ENCODE measurements at places on chromosomes 13 and 19.
A peak's percentile ranks its signal among the peaks of the same experiment; 100 is the strongest.

GRCh38 chr19:8423817-8424223, 10.7 kb downstream of the MARCHF2 start:
- DNase-seq, result peak; percentile 33

- no peak for DNase-seq
Observed at GRCh38 chr13:80105350-80105749, 235.6 kb downstream of the SPRY2 start.

GRCh38 chr13:93899981-93900380, 579.5 kb downstream of the DCT start:
- no peak for DNase-seq

GRCh38 chr19:50300814-50301606, 28.2 kb downstream of the KCNC3 start:
- DNase-seq, result no peak

GRCh38 chr19:4957981-4958380, 10.9 kb upstream of the KDM4B start:
- no peak for DNase-seq

- DNase-seq, result no peak
Observed at GRCh38 chr19:38452430-38453366, 19.2 kb downstream of the RYR1 start.

DNA sequence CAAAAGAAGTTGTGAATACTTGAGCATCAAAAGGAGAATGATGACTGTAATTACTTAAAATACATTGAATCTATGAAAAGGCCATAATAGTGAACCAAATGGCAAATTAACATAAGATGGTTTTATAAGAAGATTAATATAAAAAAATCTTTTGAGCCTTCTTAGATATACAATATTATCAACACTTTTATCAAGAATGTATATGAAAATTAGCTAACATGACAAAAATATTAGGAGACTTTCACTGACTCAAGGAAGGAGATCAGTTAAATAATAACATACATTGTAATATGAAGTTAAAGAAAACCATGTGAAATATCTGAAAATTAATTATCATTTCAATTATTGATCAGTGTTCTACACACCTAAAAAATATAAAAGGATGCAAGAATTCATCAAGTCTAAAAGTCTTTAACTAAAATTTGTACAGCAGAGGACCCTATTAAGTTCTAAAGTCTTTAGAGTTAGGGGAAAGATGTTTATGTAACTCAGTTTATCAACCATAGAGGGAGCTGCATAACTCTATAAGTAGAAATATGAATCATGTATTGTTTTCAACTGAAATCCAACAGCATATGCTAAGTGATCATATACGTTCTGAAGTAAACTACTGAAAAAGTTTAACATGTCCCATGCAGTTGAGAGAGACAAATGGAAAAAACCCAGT, 756.1 kb upstream of the MIR17HG start:
- DNase-seq, result no peak

DNA sequence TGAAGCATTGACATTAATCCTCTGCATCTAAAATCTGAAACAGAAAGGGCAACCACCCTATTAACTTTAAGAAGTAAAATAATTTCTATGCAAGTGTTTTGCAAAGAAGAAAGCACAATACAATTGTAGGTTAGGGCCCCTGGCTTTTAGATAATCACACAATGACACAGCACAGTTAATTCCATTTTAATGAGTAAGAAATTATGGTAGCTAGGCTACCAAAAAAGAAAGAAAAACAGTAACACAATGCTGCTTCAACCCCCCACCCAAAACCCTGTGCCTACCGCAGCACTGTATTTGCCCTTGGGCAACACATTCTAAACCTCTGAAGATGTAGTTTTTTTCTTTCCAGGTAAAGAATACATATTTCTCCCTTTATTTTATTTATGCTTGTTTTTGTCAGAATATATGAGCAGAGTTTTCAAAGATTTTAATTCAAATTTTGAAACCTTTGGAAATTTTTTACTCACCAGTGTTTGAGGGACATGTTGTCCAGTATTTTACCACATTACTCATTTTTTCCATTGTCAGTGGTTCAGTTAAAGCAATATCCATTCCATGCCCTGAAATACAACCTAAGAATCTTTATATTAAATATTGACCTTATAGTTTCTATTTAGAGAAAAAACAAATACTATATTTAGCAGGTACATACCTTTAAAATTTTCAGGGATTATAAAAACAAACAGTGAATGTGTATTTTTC, 21.1 kb downstream of the SOHLH2 start:
- no peak for DNase-seq

- no peak for DNase-seq
Observed at GRCh38 chr13:48731001-48731658, 77.4 kb downstream of the CYSLTR2 start.

DNA sequence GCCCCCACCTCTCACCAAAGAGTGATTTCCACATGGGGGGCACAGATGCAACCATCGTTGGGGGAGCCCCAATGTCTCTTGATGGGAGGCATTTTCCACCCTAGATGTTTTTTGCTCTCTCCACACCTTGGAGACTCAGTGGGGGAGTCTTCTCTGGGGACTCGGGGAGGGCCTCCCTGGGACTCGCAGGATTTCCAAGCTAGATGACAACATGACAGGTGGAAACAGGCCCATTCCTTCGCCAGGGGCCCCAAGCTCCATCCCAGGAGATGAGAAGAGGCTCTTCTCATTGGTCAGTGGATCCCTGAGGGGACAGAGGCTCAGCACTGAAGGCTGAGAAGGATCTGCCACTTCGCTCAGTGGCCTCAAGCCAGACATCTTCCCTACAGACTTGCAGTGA, 12.7 kb upstream of the KIR2DL4 start:
- no peak for DNase-seq

DNA sequence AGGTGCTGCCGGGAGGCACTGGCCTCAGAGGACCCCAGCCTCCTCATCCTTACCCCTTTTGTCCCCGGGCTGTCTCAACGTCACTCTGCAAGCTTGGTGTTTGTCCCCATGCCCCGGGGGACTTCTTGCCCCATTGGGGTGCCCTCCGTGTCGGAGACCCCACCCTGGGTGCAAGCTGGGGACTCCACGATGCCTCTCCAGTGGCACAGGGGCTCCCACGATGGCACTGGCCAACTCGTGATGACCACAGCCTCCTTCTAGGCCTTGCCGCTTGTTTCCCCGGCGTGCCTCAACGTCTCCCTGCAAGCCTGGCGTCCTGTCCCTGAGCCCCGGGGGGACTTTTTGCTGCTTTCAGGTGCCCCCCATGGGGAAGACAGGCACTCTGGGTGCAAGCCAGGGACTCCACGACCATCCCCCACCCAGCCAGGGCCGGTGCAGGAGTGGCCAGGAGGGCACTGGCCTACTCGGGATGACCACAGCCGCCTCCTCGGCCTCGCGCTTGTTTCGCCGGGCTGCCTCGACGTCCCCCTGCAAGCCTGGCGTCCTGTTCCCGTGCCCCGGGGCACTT, 237.0 kb downstream of the TUBA3C start:
- DNase-seq, result no peak

GRCh38 chr13:24282256-24282655, 27.1 kb upstream of the C1QTNF9 start:
- no peak for DNase-seq

GRCh38 chr19:43618921-43619261, 538 bp downstream of the ZNF428 start:
- peak; percentile 79 for DNase-seq

DNA sequence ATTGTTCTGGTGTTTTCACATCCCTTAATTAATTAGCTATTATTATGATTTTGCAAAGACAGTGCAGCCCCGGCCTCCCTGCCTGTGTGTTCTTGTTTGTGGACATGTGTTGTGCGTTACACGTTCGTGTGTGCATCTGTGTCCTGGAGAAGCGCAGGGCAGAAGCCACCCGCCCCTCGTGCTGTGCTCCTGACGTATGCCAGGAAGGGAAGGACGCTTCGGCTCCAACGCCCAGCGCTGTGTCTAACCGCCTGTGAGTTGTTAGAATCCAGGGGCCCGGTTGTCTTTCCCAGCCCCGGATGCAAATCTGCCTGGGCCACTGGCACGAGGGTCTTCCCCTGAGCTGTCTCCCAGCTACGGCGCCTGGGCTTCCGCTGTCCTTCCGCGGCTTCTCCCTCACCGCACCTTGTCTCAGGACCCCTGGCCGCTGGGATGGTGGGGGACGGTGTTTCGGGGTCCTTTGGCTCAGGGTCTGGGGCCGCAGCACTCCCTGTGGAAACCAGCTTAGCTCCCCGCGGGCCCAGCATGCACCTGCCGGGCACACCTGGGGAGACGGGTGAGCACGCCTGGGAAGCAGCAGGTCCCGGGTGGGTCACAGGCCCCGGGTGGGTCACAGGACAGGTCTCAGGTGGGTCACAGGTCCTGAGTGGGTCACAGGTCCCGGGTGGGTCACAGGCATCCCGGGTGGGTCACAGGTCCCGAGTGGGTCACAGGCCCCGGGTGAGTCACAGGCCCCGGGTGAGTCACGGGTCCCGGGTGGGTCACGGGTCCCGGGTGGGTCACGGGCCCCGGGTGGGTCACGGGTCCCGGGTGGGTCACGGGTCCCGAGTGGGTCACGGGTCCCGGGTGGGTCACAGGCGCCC, 51.5 kb downstream of the GAS6 start:
- no peak for DNase-seq

DNA sequence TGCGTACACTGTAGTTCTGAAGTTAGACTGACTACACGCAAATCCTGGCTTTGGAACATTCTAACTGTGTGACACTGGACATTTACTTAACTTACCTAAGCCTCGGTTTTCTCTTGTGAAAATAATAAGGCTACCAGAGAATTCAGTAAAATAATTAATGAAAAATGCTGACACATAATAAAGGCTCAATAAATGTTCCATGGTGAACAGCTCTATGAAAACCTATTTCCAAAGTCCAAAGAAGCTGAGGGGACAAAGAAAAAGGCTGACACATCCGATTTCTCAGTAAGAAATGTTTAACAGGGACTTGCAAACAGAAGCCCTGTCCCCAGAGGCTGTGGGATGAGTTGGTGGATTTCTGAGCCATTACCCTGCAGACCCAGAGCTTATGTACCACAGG, 139.7 kb upstream of the GJB6 start:
- no peak for DNase-seq

DNA sequence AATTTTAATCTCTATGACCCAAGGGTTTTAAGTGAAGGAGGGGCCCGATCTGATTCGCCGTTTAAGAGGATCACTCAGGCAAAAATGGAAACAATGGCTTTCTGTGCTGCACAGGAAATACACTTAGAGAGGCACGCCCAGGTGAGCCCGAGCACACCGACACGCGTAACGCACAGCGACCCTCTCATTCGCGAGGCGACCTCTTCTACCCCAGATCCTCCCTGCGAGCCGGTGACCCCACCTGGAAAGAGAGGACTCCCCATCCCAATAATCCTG, 216 bp downstream of the SH2D3A start:
- DNase-seq, result peak; percentile 16

DNA sequence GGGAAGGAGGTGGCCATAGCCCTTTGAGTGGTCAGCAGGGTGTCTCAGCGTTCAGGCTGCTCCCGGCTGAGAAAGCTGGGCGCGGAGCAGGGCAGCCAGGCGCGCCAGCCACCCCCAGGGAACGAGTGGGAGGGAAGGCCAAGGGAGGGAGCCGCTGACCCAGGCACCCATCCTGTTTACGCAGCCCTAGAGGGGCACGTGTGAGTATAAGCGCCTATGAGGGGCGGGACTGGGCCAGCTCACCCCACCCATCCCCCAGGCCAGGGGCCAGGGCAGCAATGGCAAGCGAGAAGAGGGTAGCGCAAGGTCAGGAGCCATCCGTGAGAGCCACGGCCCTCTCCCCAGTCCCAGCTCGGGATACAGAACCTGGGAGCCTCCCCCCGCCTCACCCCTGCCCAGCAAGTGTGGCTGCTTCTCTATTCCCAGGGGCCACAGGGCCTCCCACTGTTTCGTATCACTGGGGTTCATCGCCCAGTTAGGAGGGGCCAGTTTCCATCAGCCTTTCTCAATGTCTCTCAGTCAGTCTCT, 897 bp upstream of the DMKN start:
- no peak for DNase-seq

- DNase-seq, result no peak
Observed at GRCh38 chr13:48930918-48931317, 44.8 kb upstream of the FNDC3A start.
